ENCODE measurements at places on chromosomes 2 and 18.

DNA sequence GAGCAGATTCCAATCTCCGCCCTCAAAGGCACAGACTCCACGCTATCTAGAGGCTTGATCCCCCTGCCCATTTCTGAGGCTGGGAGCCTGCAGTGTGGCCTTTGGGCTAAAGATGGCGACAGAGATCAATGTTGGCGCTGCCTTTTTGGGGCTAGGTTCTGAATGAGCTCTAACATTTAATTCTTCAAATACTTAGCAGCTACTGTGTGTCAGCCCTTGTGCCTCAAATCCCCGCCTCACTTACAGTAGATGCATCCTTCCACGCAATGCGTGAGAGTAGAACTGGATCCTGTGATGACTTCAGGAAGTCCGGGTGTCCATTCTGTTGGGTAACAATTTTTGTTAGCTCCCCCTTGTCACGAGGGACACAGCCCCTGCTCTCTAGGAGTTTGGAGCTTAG is 12.4 kb downstream of the IL1F10 start:
- peak; percentile 17 for DNase-seq

DNA sequence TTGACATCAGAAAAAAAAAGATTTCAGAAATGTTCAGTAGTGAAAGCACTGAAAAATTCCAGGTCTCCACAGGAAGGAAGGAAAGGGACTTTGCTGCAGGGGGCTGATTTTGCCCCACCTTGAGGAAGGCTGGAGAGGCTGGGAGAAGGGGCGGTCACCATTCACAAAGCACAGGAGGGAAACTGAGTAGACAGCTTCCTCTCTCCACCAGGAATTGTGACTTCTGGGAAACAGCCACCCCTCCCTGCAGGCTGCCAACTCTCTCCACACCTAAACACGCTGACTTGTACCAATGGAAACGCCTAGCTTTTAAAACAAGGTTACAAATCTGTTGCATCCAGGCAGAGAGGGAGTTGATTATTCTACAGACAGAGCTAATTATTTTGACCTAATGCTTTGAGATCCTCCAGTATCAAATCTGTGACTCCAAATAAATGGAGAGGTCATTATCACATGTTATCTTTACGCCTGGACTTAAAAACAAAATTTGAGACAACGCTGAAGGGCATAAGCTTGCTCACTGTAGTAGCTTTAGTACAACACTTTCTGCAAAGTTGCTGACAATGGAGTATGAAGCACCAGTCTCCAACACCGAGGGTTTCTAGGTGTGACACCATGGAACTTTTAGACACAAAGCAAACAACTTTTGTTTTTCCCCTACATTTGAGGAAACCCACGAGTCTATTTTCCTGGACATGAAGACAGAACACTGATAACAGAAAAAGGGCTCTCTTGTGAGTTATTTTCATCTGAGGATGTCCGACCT is 42.7 kb downstream of the EPHA4 start:
- DNase-seq, result no peak

GRCh38 chr2:9809064-9809356 is 34.3 kb upstream of the TAF1B start:
- no peak for DNase-seq

- DNase-seq, result no peak
Measured at GRCh38 chr2:11770531-11771188, 24.2 kb downstream of the LPIN1 start.

DNA sequence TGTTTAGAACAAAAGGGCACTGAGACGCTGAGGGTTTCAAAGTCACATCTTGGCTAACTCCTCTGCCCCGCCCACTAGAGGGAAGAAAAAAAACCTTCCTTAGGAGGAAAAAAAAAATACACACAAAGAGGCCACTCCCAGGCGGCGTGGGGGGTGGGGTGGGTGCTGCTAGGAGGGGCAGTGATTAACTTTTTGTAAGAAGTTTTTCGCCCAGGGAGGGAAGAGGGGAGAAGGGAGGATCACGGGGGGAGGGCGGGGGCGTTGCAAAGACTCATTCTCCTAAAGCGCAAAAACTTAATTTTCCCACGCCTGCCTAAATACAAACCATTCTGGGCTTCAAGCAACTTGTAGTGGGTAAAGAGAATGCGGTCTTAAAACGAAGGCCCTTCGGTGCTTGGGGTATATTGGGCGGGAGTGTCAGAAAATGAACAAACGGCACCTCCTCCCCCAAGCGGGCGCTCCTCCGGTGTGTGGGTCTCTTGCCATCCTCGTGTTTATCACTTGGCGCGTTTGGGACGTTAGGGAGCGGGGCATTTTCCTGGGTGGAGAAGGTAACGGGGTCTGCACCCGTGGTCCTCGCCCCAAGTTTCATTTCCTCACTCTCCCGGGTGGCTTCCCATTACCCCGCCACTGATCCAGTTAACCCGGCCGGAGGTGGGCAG is 1.7 kb downstream of the CXCR4 start:
- no peak for DNase-seq

DNA sequence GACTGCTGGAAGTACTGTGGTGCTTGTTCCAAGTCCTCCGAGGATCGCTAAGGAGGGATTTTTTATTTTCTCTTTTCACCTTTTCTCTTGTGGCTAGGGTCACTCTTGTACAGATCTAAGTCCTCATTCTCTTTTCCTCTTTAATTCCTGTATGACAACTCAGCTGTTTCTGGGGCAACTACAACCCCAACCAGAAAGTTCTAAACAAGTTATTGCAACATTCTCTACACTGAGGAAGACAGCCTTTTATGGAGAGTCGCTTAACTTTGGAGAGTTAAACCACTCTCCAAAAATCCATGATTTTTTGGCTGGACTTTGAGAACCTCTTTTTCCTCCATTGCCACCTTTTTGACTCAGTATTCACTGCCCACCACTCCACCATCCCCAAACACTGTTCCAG is 74.0 kb upstream of the SESTD1 start:
- DNase-seq, result no peak

DNA sequence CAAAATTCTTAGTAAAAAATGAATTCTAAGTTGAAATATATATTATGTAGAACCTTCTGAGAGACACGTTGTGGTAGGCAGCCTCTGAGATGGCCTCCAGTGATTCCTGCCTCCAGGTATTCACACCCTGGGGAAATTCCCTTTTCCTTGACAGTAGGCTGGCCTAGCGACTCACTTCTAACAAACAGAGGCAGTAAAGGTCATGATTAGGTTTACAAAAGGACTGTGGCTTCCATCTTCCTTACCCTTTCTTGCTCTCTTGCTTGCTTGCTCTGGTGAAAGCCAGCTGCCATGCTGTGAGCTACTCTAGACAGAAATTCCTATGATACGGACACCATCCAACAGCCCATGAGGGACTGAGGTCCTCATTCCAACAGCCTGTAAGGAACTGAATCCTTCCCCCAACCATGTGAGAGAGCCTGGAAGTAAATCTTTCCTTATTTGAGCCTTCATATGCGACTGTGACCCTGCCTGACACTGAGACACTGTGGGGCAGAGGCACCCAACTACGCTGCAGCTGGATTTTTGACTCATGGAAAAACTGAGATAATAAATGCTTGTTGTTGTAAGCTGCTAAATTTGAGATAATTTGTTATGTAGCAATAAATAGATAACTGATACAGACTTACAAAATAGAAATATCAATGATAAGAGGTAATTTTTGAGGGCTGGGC is 32.7 kb upstream of the SERTAD2 start:
- no peak for DNase-seq

- DNase-seq, result peak; percentile 34
Measured at GRCh38 chr2:234496055-234496834, 636 bp downstream of the ARL4C start.

DNA sequence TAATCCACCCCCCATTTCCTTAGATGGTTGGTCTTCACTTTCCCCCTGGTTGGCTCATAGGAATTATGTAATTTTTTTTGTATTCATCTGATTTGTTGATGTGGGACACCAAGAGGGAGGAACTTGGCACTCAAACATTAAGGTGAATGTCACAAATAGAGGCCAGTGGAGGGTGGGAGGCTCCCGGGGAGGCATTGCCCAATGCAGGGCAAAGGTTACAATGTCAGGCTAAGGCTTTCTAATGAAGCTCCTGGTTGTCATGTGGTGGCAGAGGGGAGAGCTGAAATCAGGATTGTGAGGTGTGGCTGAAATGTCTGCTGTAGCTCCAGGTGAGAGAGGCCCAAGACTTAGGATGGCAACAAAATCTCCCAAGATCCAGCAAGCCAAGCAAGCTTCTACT is 42.7 kb downstream of the MPHOSPH10 start:
- DNase-seq, result no peak

- DNase-seq, result peak; percentile 91
Measured at GRCh38 chr18:457140-457519, 43.4 kb downstream of the COLEC12 start.

DNA sequence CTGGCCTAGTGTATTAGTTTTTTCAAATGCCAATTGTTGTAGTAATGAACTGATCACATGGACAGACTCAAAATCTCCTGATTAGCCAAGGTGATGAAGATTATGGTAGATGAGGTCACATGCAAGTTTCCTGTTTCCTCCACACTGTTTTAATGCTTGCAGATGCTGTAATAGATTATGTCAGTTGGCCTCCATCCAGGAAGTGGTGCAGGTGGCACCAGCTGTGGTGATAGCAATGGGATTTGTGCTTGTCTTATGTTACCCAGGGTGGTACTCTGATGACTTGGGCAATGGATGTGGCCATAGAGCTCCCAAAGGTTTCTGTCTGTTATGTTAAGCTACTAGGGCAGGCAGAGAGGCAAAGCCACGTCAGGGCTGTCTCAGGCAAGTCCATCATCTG is 332.9 kb upstream of the DDX18 start:
- no peak for DNase-seq

DNA sequence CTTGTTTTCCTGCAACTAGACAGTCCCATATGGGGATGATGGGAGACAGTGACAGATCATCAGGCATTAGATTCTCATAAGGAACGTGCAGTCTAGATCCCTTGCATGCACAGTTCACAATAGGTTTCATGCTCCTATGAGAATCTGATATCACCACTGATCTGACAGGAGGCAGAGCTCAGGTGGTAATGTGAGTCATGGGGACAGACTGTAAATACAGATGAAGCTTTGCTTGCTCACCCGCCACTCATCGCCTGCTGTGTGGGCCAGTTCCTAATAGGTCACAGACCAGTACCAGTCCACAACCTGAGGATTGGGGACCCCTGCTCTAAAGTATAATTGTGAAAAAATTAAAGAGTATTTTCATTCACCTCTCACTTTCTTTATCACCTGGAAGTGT is 23.6 kb upstream of the RAB1A start:
- no peak for DNase-seq

DNA sequence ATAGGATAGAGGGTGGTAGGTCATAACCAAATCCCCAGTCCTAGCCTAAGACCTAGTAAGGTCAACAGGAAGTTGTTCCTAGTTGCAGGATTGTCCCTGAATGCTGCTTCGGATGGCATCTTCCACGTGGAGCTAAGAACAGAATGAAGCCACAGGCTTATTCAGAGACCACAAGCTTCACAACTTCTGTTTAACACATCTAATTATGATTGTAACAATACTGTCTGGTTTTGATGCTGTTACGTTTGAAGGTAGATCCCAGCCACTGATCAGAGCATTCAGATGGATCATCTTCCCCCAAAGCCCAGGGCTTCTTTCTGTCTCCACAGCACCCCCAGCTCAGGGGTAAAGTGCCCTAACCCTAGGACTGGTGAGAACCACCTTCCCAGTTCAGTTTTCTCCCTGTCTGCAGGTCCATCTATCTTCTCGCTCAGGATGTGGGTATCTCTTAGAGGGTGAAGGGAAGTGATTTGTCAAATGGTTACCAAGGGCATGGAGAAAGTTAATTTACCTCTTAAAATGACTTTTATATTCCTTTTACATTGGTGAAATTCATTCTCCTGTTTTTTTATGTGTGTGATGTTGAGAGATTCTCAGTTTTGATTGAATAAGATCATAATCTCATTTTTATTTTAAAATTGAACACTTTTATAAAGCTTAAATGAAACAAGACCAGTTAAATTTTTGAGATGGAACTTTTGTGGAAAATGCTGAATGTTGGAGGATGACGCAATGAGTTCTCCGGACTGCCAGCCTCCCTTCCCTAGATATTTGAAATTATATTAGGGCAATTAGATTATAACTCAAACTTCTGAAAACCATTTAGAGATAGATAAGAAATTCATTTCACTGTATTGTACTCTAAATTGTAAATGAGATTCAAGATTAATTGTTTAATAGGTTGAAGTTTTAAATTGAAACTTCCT is 66.5 kb downstream of the RHBDD1 start:
- DNase-seq, result no peak

DNA sequence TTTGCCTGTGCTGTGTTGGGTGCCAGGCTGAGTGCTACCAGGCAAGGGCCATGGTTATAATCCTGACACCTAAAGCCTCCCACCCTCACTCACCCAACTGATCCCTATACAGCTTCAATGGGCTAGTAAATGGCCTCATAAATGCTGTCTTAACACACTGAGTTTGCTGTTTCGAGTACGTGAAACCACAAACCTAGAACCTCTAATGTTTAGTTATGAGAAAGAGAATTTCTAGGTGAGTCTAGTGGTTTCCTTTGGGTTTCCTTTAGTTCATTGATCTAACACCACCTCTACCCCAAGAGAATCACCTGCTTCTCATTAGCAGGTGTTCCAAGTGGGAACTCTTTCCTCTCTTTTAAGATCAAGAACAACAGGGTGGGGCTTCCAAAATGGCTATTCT is 172.0 kb downstream of the MC4R start:
- DNase-seq, result no peak

- peak; percentile 54 for DNase-seq
Measured at GRCh38 chr2:7077660-7078267, 160.6 kb downstream of the RNF144A start.

DNA sequence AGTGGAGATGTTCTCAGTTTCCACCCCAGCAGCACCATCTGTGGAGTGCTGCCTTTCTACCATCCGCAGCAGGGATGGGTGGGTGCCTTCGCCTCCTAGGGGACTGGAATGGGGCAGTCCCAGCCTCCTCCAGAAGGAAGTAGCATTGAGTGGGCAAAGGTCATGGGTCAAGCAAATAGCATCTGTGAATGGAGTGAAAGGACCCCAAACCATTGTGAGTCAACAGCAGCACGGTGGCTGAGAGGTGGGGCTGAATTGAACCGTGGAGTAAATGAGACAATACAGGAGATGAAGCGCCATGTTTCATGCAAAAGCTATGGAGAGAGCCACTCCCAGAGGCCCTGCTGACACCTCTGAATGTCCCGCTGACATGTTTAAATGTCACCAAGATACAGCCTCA is 9.7 kb downstream of the GPR55 start:
- no peak for DNase-seq

DNA sequence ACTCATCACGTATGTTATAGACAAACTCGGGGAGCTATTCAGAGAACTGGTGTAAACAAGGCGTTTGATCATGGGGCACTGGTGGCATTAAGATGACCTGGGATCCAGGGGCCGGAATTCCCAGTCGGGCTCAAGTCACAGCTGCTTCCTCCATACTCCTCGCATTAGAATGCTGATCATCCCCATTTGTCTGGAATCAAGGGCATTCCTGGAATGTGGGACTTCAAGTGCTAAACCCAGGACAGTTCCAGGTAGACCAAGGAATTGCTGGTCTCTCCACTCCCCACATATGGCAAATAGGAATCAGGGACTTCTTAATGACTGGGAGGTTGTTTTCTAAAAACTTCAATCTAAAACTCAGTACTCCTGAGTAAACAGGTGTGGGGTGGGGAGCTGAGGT is 355.7 kb upstream of the RAB6C start:
- no peak for DNase-seq

GRCh38 chr2:211469664-211470059 is 913.3 kb downstream of the CPS1 start:
- no peak for DNase-seq

GRCh38 chr2:206202446-206202845 is 42.8 kb downstream of the EEF1B2 start:
- DNase-seq, result no peak

GRCh38 chr2:158414538-158414937 is 42.0 kb downstream of the CCDC148 start:
- peak; percentile 77 for DNase-seq

GRCh38 chr2:111662039-111662770 is 221.8 kb downstream of the ANAPC1 start:
- peak; percentile 79 for DNase-seq
